Umbilical cord (tissue), 2 donors: ENCODE measurements at places on chromosomes 1 and 21.
A peak's percentile ranks its signal among the peaks of the same experiment; 100 is the strongest.

DNA sequence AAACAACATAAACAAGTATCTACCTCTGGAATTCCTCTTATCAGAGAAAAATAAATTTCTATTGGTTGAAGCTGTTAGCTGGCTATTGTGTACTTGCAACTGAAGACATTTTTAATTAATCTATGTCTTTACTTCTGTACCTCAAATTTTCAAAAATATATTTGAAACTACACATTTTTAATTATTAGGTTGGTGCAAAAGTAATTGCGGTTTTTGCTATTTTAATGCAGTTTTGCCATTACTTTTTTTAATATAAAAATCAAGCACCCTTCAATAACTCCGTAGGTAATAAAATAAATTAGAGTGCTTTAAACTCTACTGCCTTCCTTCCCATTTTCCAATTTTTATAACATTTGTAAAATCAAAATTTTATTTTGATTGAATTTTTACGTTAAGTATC lies 262.1 kb upstream of the DUSP10 start:
- no peak for DNase-seq

DNA sequence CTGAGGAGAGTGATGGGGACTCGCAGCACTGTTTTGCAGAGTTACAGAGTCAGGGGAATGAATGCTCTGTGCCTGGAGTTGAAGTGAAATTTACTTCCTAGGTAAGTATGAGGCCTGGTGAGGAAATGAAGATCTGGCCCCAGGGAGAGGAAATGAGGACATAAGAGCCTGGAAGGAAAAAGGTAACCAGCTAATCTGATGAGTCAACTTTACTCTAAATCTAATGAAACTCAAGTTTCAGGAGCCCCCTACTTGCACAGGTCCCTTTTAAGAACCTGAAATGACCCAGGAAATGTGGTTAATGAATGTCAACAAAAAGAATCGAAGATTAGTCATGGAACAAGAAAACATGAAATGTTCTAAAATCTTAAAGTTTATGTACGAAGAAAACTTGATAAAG lies 599.0 kb downstream of the AGBL4 start:
- no peak for DNase-seq

DNA sequence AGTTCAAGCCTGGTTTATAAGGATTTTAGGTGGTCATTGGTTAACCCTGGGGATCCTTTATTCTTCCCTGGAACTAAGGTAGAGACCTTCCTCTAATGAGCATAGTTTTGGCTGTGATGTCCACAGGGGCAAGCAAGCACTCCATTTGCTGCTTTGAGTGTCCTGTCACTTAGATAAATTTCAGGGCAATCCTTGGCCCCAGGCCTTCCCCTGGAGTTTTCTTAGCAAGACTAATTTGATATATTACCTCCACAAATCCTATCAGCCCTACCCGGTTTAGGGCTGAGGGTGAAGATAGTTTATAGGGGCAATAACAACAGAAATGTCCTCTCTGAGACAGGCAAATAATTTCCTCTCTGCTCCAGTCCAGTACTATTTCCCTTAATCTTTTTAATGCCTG lies 166.6 kb downstream of the CYYR1 start:
- DNase-seq, result peak; percentile 36

DNA sequence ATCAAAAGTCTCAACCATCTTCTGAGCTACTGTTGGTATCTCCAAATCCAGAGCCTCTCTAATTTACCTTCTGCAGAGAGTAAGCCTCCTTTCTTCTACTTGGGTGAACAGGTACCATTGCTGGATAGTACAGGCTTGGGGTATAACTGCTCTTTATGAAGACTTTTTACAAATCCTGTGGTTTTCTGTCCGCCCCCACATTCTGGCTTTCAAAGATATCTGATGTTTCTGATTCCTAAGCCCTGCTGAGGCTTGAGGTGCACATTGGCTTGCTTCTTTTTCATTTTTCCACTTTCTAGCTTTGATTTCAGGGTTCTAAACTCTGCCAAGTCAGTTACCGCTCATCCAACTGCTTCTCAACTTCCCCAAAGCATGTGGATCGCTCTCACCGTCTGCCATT lies 37.1 kb downstream of the TENT5C start:
- no peak for DNase-seq

GRCh38 chr1:202184750-202185460 lies 8.7 kb upstream of the LGR6 start:
- DNase-seq, result peak; percentile 85

DNA sequence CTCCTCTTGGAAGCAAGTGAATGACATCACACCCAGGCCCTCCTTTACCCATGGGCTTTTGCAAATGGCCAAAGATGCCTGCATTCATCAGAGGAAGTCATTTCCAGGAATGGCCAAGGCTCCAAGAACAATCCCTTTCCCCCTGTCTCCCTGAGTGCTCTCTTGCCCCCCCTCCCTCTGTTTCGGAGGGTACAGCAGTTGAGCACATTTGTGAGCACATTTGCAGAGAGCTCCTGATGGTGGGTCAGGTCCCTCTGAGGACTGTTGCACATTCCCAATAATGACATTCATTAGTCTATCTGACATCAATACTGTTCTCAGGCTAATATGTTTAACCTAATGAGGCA lies 113.4 kb downstream of the MATN1 start:
- DNase-seq, result no peak

DNA sequence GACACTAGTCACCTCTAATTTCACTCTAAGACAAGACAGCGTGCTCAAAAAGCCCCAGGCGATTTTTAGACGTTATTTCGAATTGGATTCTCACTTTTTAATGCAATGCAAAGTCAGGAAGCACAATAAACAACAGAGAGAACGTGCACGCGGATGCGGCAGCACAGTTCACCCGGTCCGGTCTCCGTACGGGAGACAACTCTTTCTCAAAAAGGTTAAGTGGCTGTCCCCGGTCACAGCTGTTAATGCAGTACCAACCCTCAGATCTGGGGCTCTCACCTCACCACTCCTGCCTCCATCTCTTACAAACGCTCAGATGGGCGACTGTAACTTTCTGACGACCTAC lies 1.2 kb downstream of the HP1BP3 start:
- no peak for DNase-seq

DNA sequence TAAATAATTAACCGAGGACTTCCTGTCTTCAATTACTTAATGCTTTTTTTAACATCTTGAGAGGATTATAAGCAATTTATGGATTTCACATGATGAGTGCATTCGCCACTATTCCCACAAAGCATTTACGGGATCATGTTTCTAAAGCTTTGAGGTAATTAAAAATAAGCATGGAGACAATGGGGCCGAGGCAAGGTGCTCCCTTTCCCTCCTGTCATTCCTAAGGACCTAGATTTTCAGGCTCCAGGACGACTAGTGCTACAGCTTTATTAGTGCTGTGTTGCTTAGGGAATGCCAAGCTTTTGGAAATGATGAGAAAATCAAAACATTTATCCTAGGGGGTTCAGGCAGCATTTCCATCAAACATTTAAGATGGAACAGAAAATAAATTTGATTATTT lies 209.2 kb downstream of the KCTD3 start:
- DNase-seq, result no peak

- DNase-seq, result peak; percentile 10
These were observed 66.4 kb upstream of the KLHDC7A start for GRCh38 chr1:18414321-18414720.

- no peak for DNase-seq
These were observed 261.4 kb upstream of the ZP4 start for GRCh38 chr1:238152119-238152518.

- DNase-seq, result peak; percentile 67
These were observed 43.4 kb downstream of the KCNJ15 start for GRCh38 chr21:38300141-38300578.

DNA sequence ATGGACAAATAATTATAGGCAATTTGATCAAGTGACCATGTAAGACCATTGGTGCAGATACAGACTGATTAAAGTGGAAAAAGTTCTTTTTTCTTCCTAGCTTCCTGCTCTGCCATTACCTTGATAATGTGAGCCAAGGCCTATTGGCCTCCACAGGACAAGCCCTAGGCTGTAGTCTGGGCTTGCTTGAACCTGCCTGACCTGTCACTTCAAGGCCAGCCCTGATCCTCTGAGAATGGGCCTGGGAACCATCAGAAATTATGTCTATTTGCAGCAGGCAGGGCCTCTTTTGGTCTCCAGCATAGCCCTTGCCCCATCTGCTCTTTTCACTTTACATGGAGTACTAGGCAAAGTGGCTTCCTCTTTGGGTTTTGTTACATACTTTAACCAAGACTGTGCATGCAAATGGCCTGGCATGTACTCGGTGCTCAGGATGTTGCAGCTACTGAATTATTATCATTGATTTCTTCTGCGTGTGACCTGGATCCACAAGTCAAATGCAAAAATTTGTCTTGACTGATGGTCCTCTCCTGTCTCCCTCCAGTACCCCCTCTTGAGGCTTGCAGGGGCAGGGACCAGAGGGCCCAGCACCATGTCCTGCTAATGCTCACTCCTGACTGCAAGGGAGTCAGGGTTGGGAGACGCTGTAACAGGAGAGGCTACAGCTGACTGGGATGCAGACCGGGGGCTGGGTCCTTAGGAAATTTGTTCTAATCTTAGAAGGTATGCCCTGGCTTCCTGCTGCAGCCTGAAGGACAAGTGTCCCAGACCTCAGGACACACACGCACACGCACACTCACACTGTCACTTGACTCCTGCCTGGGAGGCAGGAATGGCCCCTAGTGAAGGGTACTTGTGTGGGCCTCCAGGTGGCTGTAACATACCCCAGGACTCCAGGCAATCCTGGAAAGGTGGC lies 39.4 kb downstream of the RCSD1 start:
- DNase-seq, result no peak
